ENCODE measurements at places on chromosomes 2 and 18. TPM values are rescaled to one million over a fixed set of nuclear protein-coding genes. Genes with fewer than 3 reads are reported as not detected.

DNA sequence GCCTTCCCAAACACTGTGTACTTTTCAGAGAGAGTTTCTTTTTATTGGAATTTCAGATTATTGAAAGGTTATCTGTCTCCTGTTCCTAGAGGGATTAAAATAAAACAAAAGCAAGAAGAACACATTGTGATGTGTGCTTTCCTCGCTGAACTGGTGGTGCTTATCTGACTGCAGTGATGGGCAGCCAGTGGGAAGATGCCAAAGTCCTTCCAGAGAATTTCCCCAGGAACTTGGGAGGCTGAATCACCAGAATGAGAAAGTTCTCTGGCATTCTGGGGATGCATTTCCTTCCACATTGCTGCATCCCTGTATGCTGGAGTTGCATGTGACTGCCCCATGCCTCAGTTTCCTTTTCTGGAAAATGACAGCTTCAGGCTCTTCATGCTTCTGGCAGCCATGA is 53.9 kb upstream of the SEC11C start:
- no peak for DNase-seq

GRCh38 chr2:66421612-66422011 is 13.3 kb upstream of the MEIS1 start:
- no peak for DNase-seq

DNA sequence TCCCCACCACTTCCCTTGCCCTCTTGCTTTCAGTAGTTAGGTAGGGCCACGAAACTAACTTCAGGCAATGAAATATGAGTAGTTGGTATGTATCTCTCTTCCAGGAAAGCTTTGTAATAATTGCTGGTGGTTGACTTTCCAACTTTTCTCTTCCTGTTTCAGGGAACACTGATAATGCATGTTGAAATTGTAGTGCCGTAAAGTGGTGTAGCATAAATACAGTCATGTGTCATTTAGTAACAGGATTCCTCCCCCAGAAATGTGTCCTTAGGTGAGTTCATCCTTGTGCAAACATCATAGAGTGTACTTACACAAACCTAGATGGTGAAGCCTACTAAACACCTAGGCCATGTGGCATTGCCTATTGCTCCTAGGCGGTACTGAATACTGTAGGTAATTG is 429.2 kb downstream of the PID1 start:
- no peak for DNase-seq

- peak; percentile 26 for DNase-seq
These were observed 401.9 kb downstream of the LNPK start for GRCh38 chr2:175599966-175600831.

OR6B2 gene
- total RNA-seq: not detected

OTOS gene
- not detected for total RNA-seq

LRRFIP1 gene
- total RNA-seq: 160 TPM

RBM43 gene
- total RNA-seq: 6.2 TPM

ATF2 gene
- total RNA-seq: 45.0 TPM

All from left lung (tissue), 14 donors.